Dermis lymphatic vessel endothelial cell (primary cell): ENCODE measurements at places on chromosomes 2 and 18. TPM values are rescaled to one million over a fixed set of nuclear protein-coding genes. Genes with fewer than 3 reads are reported as not detected.

UPP2 gene
- total RNA-seq, result not detected in 2 replicates

TSPYL6 gene
- not detected in 2 replicates for total RNA-seq

SDC1 gene
- total RNA-seq, result 5.3 and 16.2 TPM in 2 replicates

FIGN gene
- 0.11 TPM in 1 of 2 replicates, not detected in the other for total RNA-seq

INPP5D gene
- total RNA-seq, result 27.7 and 45.4 TPM in 2 replicates

STARD6 gene
- 0.11 TPM in 1 of 2 replicates, not detected in the other for total RNA-seq

LRRFIP1 gene
- total RNA-seq, result 137 and 153 TPM in 2 replicates

COBLL1 gene
- 1.3 and 2.2 TPM in 2 replicates for total RNA-seq

LYG1 gene
- 0.22 and 0.34 TPM in 2 replicates for total RNA-seq
